ENCODE measurements at places on chromosomes 2 and 18.

DNA sequence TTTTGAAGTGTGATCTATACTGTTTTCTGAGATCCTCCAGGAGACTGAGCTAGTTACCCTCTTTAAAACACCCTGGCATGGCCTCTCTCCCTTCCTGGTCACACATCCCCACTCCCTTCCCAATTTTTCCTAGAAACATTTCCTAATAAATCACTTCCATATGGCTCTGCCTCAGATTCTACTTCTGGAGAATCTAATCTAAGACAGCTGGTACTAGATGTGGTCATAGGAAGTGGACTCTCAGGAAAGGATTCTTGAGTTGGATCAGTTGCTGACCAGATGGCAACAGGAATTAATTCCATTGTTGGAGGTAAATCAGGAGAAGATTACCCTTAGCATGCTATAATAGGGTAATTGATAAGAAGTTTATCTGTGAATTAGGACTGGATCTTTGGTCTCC is 310.5 kb downstream of the SATB2 start:
- peak; percentile 78 for DNase-seq

DNA sequence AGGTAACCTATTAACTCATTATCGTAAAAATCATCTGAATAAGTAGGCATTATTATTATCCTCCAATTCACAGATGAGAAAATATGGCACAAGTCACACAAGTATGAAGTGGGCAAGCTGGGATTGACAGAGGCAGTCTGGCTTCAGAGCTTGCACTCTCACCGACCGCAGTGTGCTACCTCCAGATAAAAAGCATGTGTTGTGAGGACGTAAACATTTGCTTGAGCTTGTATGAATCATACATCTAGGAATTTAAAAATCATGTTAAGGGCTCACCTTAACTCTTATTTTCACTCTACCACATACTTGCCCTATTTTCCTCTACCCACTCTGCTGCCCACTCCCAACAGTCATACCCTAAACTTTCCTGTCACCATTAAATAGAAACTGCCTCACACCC is 65.3 kb upstream of the AMMECR1L start:
- no peak for DNase-seq

GRCh38 chr18:43642727-43643330 is 365.5 kb upstream of the SYT4 start:
- DNase-seq: no peak

DNA sequence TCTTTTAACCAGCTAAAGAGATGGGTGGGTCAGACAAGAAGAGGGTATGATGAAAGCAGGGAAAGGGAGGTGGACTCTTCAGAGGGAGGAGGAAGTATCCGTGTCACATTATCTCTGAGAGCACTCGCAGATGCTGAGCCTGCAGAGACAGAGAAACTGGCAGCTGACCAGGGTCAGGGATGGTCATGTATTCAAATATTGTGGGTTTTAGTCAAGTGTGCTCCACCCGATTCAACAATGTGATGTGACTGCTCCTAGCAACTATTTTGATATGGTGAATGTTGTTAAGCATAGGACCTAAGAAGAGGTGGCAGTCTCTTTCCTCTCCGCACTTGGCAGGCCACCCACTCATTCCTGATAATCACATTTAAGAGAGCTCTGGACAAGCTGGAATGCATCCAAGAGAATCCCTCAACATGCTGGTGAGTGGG is 1.3 kb upstream of the CLIP4 start:
- DNase-seq: peak; percentile 46

- DNase-seq: no peak
Measured at GRCh38 chr2:224151680-224152310, 112.7 kb upstream of the SERPINE2 start.

GRCh38 chr2:12858786-12859185 is 142.1 kb downstream of the TRIB2 start:
- no peak for DNase-seq

- DNase-seq: no peak
Measured at GRCh38 chr2:231663458-231664212, 44.7 kb upstream of the PTMA start.

DNA sequence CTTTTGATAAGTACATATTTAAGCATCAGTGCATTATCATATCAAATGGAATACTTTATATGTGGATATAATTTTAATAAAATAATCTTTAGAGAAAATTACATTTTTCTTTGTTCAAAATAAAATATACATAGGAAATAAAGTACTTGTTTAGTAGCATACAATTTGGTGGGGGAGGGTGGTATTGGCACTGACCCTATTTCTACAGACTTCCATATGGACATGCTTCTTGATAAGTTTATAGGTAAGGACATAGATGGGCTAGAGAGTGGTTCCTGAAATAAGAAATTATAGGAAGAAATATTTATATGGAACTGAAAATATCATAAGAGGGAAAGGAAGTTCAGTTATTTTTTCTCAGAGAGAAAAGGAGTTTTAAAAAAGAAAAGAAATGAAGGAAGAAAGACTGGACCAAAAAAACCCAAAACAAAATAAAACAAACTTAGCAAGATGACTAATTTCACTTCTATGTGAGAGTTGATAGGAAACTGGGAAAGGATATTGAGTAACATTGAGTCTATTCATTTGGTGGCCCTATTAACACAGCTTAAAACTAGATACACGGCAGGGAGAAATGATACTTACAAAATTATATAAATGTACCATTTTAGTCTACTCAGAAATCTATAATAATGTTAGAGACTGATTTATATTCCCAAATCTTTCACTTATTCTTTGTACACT is 505.9 kb downstream of the ERBB4 start:
- DNase-seq: no peak

- DNase-seq: no peak
Measured at GRCh38 chr2:121524685-121525425, 5.8 kb upstream of the RNU4ATAC start.

- no peak for DNase-seq
Measured at GRCh38 chr2:70888923-70889715, 46.6 kb upstream of the ATP6V1B1 start.

DNA sequence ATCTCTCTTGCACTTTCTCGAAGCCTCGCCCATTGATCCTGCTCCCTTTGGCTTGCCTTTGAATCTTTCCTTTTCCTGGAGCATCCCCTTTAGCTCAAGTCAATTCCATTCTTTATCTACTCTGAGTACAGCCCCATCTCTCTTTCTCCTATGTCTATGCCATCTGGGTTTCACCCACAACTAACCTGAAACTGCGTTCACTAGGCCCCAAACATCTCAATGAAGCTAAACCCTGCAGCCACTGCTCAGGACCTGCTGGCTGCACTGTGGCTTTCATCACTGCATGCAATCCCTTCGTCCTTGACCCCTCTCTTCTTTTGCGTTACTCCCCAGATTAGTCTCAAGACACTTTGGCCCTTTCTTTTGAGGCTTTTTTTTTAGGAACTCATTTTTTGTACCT is 81.6 kb upstream of the CYRIA start:
- DNase-seq: no peak

GRCh38 chr2:219844401-219845091 is 217.1 kb downstream of the SLC4A3 start:
- DNase-seq: no peak

GRCh38 chr18:31041271-31042083 is 1.1 kb downstream of the DSC3 start:
- no peak for DNase-seq

DNA sequence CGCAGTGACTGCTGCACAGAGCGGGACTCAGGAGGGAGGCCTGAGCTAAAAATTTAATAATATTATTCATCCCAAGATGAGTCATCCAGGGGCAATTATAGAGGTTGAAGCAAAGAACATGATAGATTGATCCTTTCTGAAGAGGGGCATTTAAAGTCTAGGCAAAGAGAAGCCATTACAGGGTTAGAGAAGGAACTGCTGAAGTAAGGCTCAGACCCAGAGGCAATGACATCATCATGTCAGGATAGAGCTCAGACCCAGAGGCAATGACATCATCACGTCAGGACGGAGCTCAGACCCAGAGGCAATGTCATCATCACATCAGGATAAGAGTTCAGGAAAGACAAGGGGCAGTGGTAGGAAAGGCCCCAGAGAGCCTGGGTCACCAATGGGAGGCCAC is 184.0 kb downstream of the TMEM18 start:
- no peak for DNase-seq

GRCh38 chr2:189661957-189662321 is 680 bp downstream of the ASNSD1 start:
- DNase-seq: no peak

DNA sequence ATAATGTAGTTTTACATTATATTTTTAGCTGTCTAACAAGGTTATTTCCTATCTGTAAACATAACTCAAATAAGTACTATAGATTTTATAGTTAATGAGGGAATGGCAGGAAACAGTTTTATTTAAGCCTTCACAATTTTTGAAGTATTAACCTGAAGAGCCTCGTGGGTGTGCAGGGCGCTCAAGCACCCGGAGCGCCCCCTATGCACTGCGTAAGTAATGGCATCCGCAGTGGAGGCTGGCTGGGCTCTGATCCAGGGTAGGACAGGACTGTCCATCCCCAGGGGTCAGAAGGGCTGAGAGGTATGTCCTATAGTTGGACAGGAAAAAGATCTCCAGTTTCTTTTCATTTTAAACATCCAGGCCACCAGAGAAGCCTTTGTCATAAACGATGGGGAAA is 8.2 kb upstream of the GBX2 start:
- DNase-seq: no peak

Data from HFF-Myc (cell line).